KG1 (cell line): ENCODE measurements at places on chromosomes 6 and 20.

DNA sequence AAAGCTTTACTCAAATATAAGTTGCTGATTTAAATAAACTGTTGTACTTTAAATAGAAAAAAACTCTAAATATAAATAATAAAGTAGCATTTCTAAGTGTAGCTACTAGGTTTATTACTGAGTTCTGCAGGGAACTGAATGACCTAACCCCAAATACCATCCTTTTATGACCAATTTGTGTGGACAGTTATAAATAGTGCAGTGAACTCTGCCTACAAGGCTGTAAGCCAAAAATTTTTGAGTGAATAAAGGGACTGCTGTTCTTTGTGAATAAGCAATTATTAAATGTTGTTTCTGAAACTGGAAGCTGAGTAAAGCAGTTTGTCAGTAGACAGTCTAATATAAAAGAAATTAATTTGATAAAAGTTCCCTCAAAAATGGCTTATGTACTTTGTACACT lies 90.8 kb upstream of the ELOVL5 start:
- no peak for DNase-seq

DNA sequence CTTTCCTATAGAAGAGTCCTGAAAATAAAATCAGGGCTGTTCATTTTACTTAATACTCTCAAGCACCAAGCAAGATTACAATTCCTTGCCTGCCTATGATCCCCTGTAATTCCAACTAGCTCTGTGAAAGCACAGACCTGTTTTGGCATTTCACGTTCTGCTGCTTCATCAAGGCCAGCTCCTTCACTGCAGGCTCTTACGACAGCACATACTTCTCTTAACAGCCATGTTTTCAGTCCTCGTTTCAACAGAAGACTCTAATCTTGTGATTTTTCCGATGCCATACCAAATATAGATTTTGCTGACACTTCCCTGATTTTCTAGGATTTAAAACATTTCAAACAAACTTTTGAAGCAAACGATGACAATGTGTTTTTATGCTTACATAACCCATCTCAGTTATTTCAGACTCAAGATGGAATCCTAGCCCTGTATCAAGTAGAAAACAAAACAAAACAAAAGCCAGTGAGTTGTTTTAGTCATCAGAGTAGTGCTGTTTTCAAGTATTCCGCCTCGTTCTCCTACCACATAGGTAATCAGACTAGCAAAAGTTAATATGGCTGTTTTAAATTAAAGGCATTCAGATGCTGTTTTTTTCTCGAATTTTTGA lies 616.5 kb upstream of the CITED2 start:
- DNase-seq, result no peak

DNA sequence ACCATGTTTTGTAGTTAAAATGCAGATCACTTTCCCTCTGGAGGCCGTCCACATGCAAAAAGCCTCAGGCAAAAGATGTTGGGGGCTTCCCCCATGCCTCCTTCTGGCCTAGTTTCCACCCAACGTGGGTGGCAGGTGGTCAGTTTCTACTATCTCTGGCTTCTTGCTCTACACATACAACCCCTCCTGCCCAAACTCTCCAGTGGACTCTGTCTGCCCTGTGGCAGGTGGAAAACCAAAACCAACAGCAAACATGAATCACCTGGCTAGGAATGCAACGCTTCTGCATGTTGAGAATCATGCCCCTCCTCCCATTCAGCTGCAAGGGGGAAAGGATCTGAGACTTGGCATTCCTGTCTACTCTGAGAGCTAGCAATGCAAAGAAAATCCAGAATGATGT lies 94.8 kb downstream of the MBOAT1 start:
- no peak for DNase-seq

GRCh38 chr6:122833021-122833491 lies 44.0 kb downstream of the SMPDL3A start:
- DNase-seq, result no peak

DNA sequence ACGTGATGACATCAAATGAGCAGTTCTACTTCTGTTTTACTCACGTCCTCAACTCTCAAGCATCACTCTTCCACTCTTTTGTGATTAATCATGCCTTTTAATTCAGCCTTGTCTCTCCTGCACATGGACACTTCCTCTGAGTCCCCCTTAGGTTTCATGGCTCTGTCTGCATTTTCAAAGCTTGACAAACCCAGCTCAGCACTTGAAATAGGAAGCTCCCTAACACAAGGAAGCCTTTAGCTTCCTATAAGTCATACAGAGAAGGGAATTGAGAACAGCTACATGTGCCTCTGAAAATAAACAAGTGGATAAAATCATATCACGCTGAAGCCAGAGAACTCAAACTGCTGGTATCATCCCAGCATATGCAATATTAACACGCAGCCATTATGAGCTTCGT lies 21.2 kb downstream of the KIF16B start:
- DNase-seq, result no peak

DNA sequence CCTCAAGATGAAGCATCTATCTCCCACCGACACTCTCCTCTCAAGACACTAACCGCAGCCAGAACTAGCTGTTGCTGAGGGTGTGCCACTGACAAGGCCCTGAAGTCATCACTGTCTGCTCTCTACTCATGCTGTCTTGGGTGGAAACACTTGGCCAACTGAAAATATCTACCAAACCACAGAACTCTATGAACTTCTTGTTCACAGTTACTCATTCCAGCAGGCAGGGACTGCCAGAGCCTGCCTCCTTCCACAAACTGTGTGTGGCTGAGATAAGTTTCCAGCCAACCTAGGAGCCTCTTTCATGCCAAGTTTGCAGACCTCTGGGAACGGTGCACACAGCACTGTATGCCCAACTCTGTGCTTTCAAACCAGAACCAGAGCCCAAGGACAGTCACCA lies 45.5 kb upstream of the NXT1 start:
- no peak for DNase-seq

- peak; percentile 52 for DNase-seq
Observed at GRCh38 chr6:120938876-120939472, 395.3 kb downstream of the TBC1D32 start.

- no peak for DNase-seq
Observed at GRCh38 chr6:18053555-18054445, 66.4 kb upstream of the KIF13A start.

- DNase-seq, result no peak
Observed at GRCh38 chr6:105587349-105588122, 184.7 kb upstream of the PREP start.

- no peak for DNase-seq
Observed at GRCh38 chr6:127606131-127606562, 29.2 kb downstream of the C6orf58 start.

DNA sequence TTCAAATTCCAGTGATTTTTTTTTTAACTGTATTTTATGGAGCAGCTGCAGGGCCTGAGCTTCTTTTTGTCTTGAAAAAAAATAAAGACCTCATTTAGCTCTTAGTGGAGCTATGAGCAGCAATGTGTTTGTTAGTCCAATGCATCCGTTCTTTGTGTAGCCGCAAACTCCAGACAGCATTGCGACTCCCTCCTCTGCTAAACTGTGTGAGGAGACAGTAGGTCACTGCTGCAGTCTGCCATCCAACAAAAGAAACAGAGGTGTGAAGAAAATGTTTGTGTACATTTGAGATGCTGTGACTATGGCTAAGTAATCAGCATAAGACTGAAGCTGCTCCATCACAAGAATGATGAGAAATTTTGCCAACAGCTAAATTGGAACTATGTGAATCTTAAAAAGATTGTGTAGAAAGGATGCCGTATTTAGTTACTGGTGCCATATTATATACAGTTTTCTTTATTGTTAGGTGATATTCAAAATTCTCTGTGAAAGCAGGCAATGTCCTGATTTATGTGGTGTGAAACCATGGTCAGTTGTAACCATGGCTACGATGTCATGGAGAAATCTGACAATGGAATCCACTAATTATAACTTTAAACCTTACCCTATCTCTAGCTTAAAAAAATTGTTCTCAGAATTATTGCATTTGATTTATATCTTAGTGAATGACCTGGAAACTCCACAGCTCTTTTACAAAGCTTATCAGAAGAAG lies 428.8 kb upstream of the EPHA7 start:
- no peak for DNase-seq

- no peak for DNase-seq
Observed at GRCh38 chr6:110324548-110324947, 33.6 kb downstream of the METTL24 start.

DNA sequence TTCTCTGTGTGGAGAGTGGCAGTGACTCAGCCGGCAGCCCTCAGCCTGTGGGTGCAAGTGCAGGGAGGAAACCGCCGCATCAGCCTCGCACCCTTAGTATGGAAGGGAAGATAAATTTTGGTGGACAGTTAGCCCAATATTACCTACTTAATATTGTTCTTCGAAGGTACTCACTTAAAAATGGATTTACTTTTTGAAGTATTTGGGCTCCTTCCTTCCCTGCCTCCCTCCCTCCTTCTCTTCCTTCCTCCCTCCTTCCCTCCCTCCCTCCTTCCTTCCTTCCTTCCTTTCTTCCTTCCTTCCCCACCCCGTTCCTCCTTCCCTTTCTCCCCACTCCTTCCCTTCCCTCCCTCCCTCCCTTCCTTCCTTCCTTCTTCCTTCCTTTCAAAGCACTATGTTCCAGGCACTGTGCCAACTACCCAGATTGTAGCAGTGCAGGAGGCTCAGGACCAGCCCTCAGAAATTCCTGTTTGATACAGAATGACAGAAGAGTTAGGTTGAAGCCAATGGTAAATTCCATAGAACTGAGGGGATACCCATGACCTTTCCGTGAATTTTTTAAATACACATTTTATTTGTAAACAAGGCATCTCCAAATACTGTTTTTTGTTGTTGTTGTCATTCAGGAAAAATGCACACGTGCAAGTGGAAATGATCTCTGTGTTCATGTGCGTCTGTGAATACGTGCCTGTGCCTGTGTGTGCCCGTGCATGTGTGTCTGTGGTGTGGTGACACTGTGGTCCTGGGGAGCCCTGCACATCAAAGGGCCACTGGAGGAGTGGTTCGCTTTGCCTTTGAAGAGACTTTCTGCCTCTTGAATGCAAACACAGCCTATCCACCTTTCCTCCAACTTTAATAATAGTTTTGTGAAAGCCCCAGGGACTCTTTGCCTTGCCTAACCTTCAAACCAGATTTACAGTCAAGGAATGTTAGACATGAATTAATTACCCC lies 141.7 kb downstream of the EDN3 start:
- no peak for DNase-seq

- DNase-seq, result peak; percentile 92
Observed at GRCh38 chr20:4038047-4038459, 22.7 kb upstream of the RNF24 start.

- no peak for DNase-seq
Observed at GRCh38 chr6:142302421-142303175, 791 bp downstream of the ADGRG6 start.

GRCh38 chr6:106754215-106754614 lies 124.8 kb downstream of the QRSL1 start:
- DNase-seq, result no peak

- DNase-seq, result no peak
Observed at GRCh38 chr6:22807261-22807660, 237.9 kb downstream of the HDGFL1 start.

- no peak for DNase-seq
Observed at GRCh38 chr6:111523484-111524167, 40.6 kb upstream of the REV3L start.

DNA sequence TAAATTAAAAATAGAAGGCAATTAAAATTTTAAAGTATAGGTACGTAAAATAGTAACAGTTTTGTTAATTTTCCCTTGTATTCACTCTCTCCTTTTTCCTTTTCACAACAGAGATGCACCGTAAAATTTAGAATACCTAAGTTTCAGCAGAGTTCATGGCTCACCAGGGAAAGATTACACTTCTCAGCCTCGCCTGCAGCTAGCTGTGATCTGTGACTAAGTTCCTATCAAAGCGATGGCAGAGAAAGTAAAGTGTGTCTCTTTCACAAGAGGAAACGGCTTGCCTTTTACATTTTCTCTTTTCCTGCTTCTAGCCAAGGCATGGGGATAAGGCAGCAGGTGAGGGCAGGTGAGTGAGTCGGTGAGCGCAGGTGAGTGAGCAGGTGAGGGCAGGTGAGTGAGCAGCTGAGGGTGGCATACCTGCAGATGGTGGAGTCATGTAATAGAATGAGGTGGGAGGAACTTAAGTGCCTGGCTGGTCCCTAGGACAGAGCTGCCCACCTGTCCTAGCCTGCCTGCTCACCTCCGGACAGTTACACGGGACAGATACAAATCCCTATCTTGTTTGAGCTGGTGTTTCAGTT lies 30.9 kb downstream of the ZFP64 start:
- no peak for DNase-seq

GRCh38 chr6:32842690-32843089 lies 1.2 kb downstream of the PSMB8 start:
- no peak for DNase-seq

GRCh38 chr6:12173661-12174060 lies 116.5 kb upstream of the EDN1 start:
- no peak for DNase-seq

- DNase-seq, result no peak
Observed at GRCh38 chr20:20939006-20939405, 167.2 kb downstream of the LINC00237 start.

DNA sequence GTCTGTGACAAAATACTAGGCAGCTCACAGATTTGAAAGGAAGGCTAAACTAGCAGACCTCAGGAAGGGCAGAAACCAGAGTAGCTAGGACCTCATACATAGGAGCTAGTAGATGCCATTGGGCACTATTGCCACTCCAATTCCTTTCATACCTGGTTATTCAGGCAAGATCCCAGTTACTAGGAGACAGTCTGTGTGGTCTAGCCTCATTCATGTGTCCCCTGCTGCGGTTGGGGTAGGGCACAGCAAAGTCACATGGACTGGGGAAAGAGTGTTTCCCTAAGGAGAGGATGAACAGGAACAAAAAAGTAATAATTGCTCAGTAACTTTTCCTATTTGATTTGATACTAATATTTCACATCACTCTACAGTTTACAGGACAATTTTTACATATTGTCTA lies 204.6 kb upstream of the HEY2 start:
- no peak for DNase-seq

DNA sequence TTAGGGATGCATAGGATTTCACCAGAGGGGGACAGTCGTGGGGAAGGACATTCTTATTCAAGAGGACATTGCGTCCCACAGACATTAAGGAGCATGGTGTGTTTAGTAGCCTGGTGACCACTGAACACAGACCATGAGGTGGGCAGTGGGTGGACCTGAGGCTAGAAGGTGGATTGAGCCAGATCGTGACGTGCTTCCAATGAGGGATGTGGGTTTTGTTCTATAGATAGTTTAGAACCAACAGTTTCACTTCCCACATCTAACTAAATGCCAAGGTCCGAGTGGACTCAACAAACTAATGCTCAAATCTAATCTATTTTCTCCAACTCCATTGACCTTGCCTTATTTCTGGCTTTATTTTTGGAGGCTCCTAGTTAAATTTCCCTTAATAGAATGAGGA lies 58.5 kb downstream of the OGFRL1 start:
- DNase-seq, result no peak

DNA sequence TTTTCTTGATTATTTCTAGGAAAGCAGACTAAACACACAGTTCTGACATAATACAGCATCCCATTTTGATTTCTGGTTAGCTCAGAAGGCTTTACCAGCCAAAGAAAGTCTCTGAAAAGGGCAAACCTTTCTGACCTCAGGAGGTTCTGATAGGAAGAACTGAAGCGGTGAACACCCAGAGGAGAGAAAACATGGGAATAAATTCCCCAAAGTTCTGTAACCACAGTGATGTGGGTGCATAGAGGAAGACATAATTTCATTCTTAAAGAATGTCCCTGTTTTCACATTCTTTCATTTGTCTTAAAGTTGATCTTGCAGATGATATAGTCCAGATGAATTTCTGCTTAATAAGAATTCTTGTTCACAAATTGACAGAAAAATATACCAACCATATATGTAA lies 60.3 kb downstream of the RSPO3 start:
- no peak for DNase-seq
